ENCODE measurements at places on chromosomes 7 and 10. TPM values are rescaled to one million over a fixed set of nuclear protein-coding genes. Genes with fewer than 3 reads are reported as not detected.

GRCh38 chr10:103491729-103492364 is 1.7 kb upstream of the NEURL1 start:
- peak; percentile 96 for DNase-seq

The OR6B1 gene
- not detected for total RNA-seq

- peak; percentile 5 for DNase-seq
These were observed 1.1 kb downstream of the RSU1 start for GRCh38 chr10:16816171-16816570.

DNA sequence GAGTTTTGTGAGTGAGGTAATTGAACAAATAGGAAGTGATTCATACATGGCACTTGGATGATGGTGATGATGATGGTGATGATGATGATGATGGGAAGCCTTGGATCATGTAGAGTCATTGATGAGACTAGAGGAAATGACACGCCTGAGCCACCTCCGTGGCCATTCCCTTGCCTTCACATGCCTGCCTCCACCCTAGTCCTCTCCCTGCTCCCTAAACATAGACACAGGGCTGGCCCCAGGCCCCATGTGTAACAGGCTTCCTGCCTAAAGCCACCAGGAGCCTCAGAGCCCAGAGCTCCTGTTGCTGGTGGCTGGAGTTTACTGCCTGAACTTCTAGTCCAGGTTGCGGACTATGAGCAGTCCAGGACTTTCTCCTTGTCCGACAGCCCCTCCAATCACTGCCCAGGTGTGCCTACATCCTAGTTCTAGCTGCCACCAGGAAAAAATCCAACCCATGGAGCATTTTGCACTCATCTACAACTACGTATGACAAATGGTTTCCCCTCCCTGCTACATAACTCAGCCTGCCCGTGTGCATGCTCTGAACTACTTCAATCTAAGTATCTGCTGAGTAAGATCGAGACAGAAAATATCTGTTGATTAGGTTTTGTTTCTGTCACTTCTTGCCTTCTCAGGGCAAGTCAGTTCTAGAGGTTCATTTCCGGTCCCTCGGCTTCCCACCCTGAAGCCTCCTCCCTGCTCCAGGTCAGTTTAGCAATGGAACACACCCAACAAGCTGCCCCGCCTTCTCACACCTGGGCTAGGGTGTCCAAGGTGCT is 35.5 kb upstream of the KDM7A start:
- DNase-seq, result no peak

DNA sequence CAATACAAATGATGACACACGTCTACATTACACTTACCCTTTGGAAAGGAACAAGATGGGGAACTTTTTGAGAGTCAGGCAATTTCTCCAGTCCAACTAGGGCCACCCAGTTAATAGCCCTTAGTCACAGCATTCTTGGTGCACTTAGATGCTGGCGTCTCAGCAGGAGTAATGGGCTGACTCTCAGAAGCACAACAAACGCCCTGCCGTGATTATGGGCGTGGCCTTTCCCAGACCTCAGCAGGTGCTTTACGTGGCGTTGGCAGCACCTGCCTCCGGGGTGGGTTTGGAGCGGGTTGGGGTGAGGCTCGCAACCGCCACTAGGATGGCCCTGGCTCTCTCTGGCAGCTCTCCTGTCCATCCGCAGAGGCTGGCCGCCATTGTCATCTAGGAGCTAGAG is 147.6 kb upstream of the SHH start:
- DNase-seq, result peak; percentile 43

The PTEN gene
- under 0.01 TPM for total RNA-seq

The GPR15LG gene
- total RNA-seq, result not detected

The PLAU gene
- total RNA-seq, result 188 TPM

The DDIT4 gene
- total RNA-seq, result 138 TPM

GRCh38 chr10:132974249-132974796 is 32.0 kb upstream of the CFAP46 start:
- no peak for DNase-seq

DNA sequence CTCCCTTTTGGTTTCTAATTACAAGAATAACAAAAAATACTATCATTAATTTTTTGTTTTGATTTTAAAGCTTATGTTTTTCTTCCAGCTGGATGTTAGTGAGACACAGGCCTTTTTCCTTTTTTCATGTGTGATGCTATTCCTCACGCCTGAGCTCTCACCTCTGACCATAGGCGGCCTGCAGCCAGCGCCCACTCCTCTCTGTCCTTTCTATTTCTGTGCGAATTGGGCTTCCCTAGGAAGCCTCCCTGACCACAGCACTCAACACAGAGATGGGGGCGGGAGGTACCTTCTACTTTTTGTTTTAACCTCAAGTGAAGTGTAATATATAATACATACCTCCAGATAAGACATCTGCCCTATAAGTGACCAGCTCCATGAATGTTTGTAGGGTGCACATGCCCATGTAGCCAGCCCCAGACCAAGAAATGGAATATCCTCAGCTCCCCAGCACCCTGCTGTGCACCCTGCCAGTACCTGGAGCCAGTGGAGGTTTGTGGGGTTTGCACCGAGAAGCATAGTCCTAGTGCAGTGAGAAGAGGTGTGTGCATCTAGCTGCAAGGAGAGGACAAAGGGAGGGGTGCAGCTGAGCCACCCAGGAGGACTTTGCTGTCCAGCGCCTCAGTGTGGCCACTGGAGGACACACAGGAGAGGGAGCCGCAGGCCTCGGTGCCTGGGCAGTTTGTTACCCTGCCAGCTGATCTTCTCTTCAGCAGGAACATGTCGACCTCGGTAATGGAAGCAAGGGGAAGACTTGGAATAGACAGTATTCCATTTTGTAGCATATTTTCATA is 38.5 kb downstream of the BNIP3 start:
- no peak for DNase-seq

DNA sequence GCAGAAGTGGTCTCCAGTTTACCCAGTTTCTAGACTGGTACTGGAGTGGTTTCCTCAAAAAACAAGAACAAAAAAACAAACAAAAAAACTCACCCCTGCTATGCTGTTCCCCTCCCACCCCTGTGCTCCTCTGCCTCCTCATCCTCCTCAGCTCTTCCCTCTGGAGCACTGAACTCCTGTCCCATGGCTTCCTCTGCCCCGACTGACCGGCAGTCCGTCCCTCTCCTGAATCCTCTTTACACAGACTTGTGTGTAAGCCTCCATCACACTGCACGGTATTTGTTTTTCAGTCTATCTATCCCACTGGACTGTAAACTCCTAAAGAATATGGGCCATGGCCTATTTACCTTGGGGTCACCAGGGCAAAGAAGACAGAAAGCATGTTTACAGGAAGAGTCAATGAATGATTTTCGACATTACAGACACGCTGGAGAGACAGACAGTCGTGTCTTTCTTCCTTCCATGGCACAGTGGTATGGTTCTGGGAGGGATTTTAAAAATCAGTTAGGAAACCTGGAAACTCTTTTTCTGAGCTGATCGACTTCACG is 265.3 kb downstream of the GLI3 start:
- DNase-seq, result no peak

DNA sequence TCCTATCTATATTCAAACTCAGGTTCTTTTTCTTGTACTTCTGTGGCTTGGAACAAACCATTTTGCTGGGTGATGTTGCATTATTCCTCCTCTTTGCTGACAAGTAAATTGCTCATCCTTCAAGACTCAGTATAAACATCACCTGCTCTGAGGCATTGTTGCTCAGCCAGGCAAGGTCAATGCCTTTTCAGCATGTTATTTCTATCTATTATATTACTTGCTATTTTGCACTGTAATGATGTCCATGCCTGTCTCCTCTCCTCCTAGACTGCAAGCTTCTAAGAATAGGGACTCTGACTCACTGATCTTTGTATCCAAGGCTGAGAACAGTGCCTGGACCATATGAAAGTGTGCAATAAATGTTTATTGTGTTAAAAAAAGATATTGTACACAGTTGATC is 293.8 kb downstream of the RNLS start:
- DNase-seq, result no peak

The RBM48 gene
- 9.2 TPM for total RNA-seq

The CADPS2 gene
- total RNA-seq, result 1.5 TPM

GRCh38 chr10:1400101-1401070 is 336.9 kb downstream of the ADARB2 start:
- DNase-seq, result no peak

The OPN1SW gene
- total RNA-seq, result not detected

DNA sequence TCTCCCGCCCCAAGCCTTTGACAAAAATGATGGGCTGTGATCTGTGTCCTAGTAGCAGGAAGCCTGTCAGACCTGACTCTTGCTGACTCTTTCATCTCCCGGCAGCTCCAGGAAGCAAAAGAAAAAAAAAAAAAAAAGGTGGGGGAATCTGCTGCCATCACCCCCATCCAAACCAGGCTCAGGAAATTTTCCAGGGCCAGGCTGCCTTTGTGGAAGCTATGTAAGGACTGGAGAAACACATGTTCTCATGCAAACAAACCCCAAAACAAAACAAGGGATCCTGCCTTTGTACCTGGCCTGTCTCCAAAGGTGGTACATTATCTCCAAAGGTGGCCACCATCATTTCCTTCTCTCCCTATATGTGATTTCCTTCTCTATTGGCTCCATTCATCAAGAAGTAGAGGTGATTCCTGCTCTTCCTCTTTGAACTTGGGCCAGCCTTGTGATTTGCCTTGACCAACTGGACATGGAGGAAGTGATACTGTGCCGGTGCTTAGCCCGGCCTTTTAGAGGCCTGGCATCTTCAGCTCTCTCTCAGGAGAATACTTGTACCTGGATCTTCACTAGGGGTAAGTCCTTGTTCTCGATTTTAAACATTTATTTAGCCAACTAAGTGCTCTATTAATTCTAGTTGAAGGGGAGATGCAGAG is 192.2 kb upstream of the SVIL start:
- no peak for DNase-seq

DNA sequence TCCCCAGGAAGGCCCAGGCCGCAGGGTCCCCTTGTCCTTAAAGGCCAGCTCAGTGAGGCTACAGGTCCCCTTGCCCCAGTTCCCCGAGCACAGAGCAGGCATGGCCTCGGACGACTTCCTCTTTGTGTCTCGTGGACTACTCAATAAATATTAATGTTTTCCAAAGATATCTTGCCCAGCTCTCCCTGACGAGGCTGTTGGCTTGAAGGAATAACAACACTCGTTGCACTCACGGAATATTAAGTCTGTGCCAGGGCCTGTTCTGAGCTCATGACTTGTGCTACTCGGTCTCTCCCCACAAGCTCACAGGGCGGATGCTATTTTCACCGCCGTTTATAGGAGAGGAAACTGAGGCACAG is 68.2 kb downstream of the CUX1 start:
- DNase-seq, result no peak

GRCh38 chr7:95798401-95798930 is 26.1 kb downstream of the DYNC1I1 start:
- peak; percentile 35 for DNase-seq

GRCh38 chr10:729213-729612 is 39.7 kb upstream of the DIP2C start:
- no peak for DNase-seq

DNA sequence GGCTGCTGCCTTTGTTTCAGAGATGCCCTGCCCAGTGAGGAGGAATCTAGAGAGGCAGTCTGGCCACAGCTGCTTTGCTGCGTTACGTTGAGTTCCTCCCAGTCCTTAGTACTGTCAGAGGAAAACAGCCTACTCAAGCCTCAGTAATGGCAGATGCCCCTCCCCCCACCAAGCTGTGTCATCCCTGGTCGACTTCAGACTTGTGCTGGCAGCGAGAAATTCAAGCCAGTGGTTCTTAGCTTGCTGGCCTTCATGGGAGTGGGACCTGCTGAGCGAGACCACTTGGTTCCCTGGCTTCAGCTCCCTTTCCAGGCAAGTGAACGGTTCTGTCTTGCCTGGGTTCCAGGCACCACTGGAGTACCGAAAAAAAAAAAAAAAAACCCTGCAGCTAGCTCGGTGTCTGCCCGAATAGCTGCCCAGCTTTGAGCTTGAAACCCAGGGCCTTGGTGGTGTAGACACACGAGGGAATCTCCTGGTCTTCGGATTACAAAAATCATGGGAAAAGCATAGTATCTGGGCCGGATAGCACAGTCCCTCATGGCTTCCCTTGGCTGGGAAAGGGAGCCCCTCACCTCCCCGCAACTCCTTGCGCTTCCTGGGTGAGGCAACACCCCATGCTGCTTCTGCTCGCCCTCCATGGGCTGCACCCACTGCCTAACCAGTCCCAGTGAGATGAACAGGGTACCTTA is 9.1 kb downstream of the SDHAF3 start:
- no peak for DNase-seq

DNA sequence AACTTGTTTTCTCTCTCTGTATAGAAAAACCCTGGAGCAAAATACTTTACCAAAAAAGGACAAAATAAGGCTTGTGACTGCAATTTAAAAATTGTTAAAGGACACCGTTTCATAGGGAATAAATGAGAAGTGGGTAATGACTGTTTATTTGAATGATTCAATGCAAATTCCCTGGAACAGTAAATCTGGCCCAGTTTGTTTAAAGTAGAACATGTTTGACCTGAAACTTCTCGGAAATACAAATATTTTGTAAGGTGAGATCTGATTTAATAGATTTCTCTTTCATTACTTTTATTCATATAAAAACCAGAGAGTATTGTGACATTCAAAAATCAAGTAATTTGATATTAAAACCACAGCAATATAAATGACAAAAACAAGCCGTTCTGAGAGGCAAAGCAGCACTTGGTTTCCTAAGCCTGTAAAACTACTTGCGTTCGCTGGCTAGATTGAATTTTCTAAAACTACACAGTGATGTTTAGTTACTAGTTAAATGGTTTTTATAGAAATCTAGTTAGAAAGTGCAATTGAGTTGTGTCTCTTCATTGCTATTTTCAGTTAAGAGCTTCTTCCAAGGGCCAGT is 76.8 kb upstream of the PITRM1 start:
- no peak for DNase-seq

DNA sequence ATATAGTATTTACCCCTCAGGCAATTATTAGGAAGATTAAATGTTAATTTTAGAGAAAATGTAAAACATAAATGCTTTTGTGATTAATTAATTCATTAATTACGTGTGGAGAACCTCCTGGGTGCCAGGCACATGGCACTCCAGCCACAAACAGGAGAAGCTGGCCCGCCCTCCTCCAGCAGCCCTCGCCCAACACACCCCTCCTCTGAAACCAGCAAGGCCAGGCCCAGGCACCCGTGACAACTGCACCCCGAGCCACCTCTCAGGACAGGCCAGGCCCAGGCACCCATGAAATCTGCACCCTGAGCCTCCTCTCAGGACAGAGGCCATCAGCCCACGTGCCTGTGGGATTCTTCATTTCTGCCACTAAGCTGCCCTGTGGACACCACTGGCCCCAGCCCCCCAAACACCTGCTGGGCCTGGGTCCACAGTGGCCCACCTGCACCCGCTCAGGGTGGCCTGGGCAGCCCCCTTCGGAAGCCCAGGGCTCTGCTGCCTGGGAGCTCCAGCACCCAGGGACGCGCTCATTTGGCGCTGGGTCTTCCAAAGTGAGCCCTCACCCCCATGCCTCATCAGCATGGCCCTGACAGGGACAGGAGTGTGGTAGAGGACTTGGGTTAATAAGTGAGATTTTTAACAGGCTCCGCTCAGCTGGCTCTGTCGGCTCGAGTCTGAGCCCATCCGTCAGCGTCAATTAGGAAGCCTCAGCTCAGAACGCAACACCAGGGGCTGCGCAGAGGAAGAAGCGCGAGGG is 482.1 kb downstream of the DNAJB6 start:
- DNase-seq, result no peak

The CLDN3 gene
- total RNA-seq, result not detected

The ARPC1B gene
- 248 TPM for total RNA-seq

The STEAP1B gene
- 89.9 TPM for total RNA-seq

The ACHE gene
- not detected for total RNA-seq

- no peak for DNase-seq
These were observed 49.4 kb downstream of the CLEC2L start for GRCh38 chr7:139572704-139573385.

GRCh38 chr10:32338262-32338661 is 8.7 kb downstream of the EPC1 start:
- DNase-seq, result peak; percentile 58

All from RPMI7951 (cell line).